Stimulated activated CD4-positive, alpha-beta T cell treated with anti-CD3 and anti-CD28 coated beads, Interleukin-2, amount 100 ng/mL, for 48 hours (primary cell): ENCODE measurements at places on chromosomes 11 and 22.

- DNase-seq, result no peak
These were observed 40.9 kb downstream of the ZC3H12C start for GRCh38 chr11:110134110-110134509.

DNA sequence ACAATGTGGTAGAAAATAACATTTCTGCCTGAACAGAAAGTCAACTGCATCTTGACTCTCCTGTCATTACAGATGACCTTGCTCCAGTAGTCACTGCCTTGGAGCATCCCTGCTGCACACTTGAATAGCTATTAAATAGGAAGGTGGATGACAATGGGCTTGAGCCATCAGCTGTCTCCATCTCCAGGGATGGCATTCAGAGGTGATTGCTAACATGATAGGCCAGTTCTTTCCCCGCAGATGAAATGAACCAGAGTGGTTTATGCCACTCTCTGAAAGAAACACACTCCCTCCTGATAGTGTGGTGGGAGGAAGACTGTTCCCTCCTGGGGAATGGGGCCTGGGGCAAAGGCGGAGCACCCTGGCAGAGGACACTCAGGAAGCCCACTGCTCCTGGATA, 57.1 kb upstream of the OLFML1 start:
- no peak for DNase-seq

DNA sequence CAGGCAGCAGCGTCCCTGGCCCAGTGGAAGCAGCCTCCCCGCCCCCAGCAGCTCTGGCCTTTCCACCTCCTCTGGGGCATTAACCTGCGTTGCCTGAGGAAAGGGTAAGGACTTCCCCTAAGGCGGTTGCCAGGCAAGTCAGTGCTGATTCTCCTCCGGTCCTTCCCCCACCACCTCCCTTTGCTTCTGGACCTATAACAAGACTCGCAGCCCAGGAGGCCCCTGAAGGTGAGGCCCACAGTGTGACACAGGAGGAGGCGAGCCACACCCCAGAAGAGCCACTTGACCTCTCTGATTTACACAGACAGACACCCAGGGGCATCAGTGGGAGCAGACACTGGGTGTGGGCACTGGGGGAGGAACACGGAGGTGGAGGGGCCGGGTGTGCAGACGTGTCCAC, 35.4 kb downstream of the ASCL2 start:
- DNase-seq, result no peak

GRCh38 chr11:69889400-69890318, 70.4 kb upstream of the FGF3 start:
- no peak for DNase-seq

DNA sequence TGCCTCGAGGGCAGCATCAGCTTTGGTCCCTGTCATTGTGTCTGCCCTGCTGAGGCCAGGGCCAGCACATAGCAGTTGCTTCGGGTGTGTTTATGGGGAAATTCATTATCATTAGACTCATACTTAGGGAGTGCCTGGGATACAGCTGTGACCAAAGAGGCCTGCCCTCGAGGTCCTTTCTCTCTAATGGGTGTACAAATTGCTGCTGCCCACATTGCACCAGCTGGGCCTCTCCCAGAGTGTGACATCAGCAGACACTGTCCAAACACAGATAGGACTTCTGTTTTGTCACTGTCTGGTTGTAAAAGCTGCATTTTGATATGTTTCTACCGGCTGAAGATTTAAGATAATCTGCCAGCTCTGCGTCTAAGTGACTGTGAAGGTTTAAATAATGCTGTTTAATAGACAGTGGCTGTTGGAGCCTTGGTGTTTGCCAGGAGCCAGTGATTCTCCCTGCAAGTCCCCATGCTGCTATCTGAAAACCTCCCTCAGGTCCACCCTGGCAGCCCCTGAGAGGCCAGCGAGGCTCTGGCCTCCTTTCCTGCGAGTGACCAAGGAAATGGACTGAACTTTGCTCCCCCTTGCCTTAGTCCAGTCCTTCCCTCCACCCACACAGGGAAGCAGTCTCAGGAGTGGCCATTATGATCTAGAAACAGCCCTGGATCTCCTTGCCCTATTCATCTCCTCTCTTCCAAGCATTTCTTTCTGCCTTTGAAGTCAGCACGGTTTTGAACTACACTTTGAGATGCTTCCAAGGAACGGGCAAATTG, 505.2 kb downstream of the TBC1D22A start:
- DNase-seq, result no peak

GRCh38 chr11:59008947-59009346, 69.7 kb downstream of the GLYATL1 start:
- DNase-seq, result no peak

DNA sequence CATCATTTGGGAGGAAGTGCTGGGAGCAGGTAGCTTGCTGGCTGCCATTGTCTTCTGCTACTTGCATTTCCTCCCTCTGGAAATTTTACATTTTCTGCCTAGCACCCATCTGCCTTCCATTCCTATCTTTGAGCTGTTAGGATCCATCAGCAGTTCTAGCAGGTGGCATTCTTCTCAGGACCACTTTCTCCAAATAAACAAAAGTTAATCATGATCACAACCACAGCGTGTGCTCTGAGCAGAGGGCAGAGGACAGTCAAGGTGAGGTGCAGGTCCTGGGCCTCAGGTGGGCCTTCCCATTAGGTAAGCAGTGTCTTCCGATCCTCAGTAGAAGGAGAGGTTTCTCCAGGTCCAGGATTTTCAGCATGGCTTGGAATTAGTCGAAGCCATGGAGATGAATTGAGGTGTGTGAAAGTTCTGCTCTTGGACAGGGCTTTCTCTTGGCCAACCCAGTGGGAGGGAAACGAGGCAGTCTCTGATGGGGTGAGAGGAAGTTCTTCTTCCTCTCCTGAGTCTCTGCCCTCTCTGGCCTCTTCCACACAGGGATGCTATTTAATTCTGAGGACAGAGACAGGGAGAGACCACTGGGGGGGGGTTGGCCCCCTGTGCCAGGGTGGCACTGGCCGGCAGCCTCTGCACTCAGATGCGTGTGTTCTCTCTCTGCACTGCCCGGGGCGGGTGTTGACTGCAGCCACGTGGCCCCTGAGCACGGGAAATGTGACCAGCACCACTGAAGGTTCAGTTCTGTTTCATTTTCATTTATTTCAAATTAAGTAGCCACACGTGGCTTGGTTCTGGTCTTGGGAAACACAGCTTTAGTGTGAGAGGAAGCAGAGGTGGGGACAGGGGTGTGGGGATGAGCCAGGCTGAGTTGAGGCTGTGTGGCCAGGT, 170.8 kb downstream of the TBC1D22A start:
- DNase-seq, result no peak

DNA sequence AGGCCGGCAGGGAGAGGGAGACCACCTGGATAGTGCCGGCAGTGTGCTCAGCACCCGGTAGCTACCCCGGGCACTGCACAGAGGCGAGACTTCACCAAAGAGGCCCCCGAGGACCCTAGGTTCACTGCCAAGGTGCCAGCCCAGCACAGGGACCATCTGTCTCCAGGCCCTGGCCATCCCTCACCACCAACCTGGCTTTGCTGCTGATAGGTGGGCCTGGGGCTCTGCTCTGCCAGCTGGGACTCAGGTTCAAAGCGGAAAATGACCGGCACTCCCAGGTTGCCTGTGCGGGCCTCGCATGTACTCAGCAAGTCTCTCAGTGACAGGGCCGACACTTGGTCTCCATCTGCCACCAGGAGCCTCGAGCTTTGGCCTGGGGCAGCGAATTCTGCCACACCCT, 812.2 kb downstream of the BRD1 start:
- DNase-seq, result no peak

- DNase-seq, result no peak
These were observed 17.0 kb downstream of the MRPL48 start for GRCh38 chr11:73804712-73805111.

DNA sequence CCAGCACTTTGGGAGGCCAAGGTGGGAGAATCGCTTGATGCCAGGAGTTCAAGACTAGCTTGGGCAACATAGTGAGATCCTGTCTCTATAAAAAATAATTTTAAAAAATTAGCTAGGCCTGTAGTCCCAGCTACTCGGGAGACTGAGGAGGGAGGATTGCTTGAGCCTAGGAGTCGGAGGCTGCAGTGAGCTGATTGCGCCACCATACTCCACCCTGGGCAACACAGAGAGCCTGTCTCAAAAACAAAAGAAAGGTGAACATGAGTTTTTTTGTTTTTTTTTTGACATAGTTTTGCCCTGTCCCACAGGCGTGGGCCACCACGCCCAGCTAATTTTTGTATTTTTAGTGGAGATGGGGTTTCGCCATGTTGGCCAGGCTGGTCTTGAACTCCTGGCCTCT, 17.6 kb downstream of the MED15 start:
- DNase-seq, result no peak

DNA sequence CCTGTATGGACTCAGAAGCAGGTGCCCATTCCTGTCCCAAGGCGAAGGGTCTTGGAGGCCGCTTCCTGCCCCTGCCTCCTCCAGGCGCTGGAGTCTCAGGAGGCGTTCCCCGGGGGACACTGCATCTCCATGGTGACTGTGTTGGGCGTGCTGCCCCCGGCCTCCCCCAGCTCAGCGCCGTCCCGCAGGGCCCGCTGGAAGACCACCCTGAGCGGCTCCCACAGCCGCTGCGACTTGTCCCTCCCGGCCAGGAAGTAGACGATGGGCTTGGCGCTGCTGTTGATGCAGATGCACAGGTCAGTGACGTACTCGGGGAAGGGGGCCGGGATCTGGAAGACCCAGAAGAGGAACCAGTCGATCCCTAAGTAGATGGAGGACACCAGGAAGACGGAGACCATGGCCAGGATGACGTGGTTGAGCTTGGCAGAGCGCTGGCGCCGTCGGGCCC, 7.8 kb downstream of the MRGPRF start:
- no peak for DNase-seq

- DNase-seq, result peak; percentile 37
These were observed 703 bp downstream of the ABTB2 start for GRCh38 chr11:34356913-34357700.

DNA sequence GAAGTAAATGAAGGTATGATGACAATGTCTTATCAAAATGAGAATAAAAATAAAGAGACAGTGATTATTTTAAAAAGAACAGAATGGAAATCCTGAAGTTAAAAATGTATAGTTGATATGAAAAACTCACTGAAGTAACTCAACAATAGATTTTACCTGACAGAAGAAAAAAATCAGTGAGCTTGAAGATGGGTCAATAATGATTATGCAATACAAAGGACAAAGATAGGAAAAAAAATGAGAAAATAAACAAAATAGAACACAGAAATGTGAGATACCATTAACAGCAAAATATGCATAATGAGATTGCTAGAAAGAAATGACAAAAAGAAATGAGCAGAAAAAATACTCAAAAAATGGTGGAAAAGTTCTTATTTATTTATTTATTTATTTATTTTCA, 19.1 kb upstream of the APLNR start:
- DNase-seq, result no peak

DNA sequence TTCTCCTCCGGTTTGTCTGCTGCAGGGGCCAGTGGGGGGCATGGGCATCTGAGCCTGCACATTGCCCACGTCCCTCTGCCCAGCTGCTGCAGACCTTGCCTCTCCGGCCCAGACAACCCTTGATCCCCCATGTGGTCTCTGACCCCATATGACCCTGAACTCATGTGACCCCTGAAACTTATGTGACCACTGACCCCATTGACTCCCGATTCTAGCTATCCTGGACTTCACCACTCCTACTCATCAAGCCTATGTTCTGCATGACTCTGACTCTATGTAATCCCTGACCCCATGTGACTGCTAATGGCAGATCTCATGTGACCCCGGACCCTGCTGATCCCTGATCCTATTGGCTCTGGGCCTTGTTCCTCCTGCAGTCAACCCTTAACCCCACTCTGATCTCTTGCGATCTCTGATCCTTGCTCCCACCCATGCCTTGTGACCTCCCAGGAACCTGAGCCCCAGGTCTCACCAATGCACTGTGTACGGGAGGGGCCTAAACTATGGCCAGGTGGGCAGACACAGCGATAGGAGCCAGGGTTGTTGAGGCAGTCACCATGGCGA, 5.7 kb downstream of the LTBP3 start:
- no peak for DNase-seq

DNA sequence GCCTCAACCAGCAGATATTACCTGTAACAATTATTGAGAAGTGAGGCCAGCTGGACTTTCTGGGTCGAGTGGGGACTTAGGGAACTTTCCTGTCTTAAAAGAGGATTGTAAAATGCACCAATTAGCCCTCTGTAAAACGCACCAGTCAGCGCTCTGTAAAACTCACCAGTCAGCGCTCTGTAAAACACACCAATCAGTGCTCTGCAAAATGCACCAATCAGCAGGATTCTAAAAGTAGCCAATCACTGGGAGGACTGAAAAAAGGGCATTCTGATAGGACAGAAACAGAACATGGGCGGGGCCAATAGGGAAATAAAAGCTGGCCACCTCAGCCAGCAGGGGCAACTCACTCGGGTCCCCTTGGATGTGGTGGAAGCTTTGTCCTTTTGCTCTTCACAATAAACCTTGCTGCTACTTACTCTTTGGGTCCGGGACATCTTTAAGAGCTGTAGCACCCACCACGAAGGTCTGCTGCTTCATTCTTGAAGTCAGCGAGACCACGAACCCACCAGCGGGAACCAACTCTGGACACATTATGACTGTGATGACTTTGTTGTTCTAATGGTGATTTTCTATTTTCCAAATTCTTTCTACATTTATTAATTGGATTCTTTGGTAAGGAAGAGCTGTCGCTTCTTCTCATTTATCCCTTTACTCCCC, 40.2 kb upstream of the FGF3 start:
- DNase-seq, result no peak

GRCh38 chr22:17121233-17122195, at the start of gene TMEM121B:
TSS of gene TMEM121B (minus strand) at chr22:17121360. CDS start at chr22:17121127, 233 bp downstream.
- DNase-seq, result no peak

GRCh38 chr11:73194593-73194992, 23.5 kb upstream of the P2RY2 start:
- DNase-seq, result no peak

- no peak for DNase-seq
These were observed 39.9 kb downstream of the MN1 start for GRCh38 chr22:27761665-27762064.

DNA sequence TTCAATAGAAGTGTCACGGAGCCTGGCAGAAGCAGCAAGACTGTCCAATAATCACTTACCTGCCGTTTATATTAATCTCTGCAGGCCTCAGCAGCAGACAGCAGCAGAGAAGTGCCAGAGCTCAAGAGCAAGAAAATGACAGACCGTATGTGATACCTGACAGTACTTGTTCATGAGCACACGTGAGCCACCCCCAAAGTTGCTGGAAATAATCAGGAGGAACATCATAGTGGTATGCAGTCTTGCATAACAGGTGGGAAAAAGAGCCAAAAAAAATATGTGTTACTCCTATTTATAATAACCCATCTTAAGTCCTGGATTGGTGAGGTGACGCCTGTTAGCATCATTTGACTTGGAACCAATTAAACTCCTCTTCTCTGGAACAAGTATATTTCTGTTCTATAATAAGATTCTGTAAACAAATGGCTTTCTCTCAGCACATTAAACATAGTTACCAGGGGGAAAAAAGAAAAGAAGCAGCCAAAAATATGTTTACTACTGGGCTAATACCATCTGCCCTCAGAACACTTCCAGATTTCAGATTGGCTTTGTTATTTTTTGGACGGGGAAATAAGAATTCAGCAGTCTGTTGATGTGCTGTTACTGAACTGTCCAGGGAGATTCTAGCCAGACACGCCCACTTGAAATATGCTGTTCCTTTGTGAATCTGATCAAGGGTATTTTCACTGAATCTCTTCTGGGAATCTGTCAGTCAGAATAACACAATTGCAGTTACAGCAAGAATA, 7.9 kb upstream of the SLN start:
- no peak for DNase-seq

- peak; percentile 71 for DNase-seq
These were observed 3.9 kb upstream of the RNF215 start for GRCh38 chr22:30390974-30391691.

- no peak for DNase-seq
These were observed 176.7 kb upstream of the NCAM1 start for GRCh38 chr11:112784323-112785073.

- no peak for DNase-seq
These were observed 10.7 kb downstream of the CBX6 start for GRCh38 chr22:38861170-38861876.

- DNase-seq, result no peak
These were observed 61.8 kb downstream of the ALX4 start for GRCh38 chr11:44248109-44248508.
